NCI-H510A treated with DMSO at 0.1 percent for 48 hours (cell line): ENCODE measurements at places on chromosomes 2 and 18.

GRCh38 chr2:133039531-133039930 is 369.5 kb upstream of the LYPD1 start:
- no peak for DNase-seq

DNA sequence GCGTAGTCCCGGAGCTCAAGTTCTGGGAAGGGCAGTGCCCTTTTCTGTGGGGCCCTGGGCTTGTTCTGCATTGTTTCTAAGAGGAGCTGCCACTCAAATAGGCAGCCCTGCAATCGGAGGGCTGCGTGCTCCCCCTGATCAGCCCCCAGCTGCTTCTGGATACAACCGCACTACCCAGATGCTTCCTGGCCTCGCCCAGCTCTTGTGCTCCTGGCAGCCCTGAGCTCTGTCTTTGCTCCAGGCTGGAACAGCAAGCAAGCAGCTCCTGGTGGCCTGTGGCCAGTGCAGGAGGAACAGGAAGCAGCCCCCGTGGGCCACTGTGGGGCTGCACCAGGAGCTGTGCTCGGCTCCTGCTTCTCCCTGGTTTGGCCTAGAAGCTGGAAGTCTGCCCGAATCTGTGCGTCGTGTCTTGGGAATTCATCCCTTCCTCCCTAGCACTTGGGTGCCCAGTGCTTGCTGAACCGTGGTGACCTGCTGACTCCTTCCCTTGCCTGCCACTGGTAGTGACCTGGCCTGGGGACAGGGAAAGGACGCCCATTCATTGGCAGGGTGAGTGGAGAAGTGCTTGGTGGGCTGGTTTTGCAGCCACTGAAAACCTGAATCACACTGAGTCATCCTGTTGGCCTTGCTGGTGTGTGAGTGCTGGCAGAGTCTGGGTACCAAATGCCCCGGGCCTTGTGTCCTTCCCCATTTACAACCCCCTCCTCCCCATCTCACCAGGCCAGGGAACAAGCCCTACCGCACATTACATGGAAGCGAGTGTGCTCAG is 27.3 kb upstream of the NTSR2 start:
- DNase-seq, result no peak

DNA sequence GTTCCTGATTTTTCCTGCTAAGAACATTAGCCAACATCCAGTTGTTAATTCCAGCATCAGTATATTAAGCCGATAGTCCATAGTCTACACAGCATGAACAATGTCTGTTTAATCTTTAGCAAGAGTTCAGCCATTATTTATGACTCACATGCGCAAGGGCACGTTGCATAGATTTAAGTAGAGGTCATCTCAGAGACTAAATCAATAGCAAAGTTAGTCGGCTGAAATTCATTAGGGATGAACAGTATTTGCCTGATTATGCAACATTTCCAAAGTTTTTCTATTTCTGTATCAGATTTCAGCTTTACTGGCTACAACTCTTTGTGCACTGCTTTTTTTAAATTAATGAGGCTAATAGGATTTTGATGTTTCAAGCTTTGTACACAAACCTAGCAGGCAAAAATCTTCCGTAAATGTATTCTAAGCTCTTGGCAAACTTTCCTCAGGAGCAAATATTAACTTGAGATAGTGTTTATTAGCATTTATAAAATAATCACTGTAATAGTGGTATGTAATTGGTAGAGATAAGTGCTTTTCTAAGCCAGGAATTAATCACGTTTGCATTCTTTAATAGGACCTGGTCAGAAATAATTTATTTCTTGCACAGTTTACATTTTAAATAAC is 578.7 kb upstream of the ID2 start:
- no peak for DNase-seq

GRCh38 chr2:60634438-60634837 is 81.0 kb upstream of the BCL11A start:
- no peak for DNase-seq

GRCh38 chr18:48819781-48820482 is 130.8 kb downstream of the SMAD7 start:
- DNase-seq, result no peak

DNA sequence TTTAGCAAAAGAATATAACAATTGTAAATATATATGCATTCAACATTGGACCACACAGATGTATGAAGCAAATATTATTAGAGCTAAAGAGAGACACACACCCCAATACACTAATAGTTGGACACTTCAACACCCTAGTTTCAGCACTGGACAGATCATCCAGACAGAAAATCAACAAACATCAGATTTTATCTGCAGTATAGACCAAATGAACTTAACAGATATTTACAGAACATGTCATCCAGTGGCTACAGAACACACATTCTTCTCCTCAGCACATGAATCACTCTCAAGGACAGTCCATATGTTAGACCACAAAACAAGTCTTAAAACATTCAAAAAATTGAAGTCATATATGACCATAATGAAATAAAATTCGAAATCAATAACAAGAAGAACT is 22.1 kb upstream of the EVA1A start:
- no peak for DNase-seq

DNA sequence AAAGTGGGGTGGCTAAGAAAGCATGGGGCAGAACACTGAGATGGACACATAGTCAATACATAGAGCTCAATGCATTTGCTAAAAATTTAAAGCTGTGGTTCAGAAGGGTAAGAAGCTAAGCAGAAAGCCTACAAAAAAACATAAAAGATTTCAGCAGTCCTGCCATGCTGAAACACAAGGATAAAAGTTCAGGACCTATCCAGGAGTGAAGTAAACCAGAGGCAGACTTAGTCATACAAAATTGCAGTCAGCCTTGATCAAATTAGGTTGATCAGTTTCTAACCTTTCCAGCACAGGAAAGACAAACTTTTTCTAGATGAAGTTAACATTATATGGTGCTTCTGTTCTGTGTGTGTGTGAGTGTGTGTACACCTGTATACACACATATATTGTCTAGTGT is 120.8 kb upstream of the RBMS1 start:
- no peak for DNase-seq

DNA sequence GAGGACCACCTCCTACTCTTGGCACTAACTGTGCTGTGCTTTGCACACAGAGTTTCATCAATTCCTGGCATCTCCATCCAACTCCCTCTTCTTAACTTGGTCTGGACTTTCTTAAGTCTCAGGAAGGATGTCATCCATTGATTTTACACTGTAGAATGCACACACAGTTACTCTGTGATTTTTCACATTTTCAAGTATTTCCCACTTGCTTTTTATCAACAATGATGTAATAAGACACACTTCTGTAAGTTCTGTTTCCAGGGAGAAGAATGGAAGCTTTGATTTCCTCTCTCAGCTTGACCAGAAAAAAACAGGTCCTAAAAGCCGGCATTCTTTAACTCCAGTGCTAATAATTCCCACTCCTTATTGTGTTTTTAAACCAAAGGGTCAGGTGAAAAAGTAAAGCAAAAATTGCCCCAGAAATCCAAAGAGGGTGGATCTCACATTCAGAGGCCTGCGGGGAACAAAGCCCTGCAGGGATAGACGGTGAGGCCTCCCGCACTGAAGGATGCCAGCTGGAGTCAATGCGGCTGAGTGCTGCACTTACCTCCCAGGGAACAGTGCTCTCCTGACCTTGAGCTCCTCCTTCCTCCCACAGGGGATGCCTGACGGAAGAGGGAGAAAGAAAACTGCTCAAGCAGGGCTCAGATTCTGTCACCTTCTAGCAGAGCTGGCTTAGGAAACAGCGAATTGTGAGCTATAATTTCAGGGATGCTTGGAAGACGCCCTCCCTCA is 83.1 kb downstream of the PDCL3 start:
- no peak for DNase-seq

GRCh38 chr2:56009758-56010458 is 86.3 kb upstream of the EFEMP1 start:
- DNase-seq, result peak; percentile 67

DNA sequence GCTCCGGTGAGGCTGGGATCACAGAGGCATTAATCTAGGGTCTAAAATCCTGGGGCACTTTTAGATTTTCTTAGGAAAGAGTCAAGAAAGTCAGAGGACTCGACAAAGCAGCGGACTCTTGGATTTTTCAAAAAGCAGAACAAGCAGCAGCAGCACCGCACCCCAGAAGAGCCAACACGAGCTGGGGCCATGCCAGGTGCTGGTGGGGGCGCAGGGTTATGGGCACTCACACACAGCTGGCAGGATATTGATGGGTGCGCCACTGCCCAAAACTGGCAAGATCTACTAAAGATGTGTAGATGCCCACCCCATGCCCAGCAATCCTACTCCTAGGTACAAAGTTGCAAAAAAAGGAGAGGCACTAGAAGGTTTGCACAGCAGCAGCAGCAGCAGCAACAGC is 33.9 kb upstream of the SEMA4C start:
- DNase-seq, result no peak

DNA sequence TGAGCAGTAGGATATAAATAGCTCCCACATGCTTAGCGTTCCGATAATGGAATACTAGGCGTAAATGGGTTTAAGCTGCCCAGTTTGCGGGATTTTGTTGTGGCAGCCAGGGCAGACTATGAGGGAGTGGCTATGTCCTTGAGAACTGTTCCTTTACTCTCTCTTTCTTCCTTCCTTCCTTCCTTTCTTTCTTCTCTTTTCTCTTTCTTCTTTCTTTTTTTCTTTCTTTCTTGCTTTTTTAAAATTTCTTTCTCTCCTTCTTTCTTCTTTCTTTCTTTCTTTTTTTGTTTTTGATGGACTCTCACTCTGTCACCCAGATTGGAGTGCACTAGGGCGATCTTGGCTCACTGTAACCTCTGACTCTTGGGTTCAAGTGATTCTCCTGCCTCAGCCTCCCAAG is 9.1 kb upstream of the PRELID3A start:
- DNase-seq, result no peak

GRCh38 chr2:38170067-38170466 is 94.1 kb upstream of the CYP1B1 start:
- DNase-seq, result no peak

GRCh38 chr2:197128897-197129296 is 181.7 kb downstream of the ANKRD44 start:
- no peak for DNase-seq

DNA sequence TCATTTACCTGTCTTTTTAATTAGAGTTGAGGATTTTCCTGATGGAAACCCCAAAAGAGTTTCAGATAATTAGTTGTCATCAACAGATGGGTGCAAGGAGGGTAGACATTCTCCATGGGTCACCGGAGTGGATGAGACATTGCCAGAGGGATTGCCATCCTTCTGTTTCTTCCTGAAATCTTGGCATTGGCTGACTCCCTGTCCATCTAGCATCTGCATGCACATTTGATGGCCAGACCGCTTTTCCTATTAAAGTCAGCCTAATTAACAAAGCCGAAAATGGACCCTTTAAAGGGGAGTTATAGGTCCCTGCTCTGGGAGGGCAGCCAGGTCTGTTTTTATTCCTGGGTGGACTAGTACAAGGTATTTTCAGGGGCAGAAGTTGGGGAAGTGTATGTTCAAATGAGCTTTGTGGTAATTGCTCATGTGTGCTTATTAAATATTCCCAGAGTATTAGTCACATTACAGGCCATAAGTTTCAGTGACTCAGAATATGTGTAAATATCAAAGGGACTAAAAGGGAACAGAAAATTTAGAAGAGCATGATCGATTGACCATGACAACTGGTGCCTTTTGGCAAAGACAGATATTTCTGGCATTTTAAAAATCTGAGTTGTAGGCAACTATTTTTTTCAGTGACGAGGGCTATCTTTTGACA is 209.8 kb downstream of the PHLPP1 start:
- DNase-seq, result no peak

- no peak for DNase-seq
Measured at GRCh38 chr2:151085181-151085611, 176.5 kb downstream of the RBM43 start.

DNA sequence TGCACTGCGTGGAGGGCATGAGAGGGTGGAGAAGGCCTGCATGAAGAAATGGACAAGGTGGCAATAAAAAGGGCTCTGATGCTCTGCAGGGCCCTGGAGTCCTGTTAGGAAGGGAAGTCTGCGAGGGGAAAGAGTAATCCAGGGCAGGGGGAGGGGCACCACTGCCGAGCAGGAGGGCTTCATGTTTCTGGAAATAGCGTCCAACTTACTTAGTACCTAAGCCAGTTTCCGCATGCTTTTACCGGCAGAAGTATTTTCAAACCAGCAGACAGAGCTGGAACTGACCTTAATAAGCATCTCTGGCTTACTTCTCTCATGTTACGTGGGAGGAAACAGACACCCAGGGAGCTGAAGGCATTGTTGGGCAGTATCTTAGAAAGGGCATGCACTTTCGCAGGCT is 156.7 kb downstream of the GALNT14 start:
- DNase-seq, result no peak
